Globus pallidus (tissue), 1 donor: ENCODE measurements at places on chromosomes 4 and X.

DNA sequence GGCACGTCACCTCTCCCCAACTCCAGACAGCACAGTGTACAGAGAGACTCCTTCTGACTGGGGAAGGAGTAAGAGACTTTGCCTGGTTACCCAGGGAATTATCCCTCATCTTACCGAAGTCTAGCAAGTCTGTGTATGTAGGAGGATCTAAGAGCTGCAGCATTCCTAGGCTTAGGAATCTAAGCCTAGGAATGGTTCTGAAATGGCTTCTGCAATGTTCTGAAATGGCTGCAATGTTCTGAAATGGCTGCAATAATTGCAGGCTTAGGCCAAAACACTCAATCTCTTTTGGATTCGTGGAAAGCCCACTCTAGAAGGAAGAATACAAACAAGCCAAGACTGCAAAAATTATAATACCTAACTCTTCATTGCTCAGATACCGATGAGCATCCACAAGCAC is 106.4 kb downstream of the SCLT1 start:
- DNase-seq = no peak

DNA sequence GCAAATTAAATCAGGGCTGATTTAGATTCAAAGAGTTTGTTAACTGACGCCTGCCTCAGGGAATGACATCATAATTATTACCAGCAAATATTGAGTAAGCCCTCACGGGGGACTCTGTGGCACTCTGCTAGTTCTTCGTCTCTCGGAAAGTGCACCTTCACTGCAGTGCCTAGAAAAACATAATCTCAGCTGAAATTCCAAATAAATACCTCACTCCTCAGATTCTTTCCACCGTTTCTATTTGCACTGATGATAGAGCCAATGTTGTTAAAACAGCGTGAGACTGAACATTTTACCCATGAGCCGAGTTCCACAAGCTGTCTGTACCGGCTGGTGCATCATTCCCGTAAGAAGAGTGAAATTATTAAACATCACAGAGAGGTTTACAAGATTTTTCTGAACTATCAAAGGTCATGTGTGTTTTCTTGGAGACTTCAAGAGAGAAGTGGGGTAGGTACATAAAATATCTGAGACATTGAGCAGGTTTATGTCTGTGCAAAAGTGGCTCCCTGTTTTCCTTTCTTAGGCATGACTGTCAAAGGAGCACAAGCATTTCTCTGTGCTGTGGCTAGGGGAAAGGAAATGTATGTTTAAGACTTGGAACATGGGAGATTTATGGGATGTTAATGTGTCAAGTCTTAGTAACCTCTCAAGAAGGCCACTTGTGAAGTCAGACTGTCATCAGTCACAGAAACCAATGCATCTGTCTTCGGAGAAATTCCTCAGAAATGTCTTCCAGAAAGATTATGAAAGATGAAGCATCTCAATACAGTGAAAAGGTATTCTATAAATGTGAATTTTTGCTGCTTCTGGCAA is 119.6 kb downstream of the CBLL2 start:
- DNase-seq = no peak

DNA sequence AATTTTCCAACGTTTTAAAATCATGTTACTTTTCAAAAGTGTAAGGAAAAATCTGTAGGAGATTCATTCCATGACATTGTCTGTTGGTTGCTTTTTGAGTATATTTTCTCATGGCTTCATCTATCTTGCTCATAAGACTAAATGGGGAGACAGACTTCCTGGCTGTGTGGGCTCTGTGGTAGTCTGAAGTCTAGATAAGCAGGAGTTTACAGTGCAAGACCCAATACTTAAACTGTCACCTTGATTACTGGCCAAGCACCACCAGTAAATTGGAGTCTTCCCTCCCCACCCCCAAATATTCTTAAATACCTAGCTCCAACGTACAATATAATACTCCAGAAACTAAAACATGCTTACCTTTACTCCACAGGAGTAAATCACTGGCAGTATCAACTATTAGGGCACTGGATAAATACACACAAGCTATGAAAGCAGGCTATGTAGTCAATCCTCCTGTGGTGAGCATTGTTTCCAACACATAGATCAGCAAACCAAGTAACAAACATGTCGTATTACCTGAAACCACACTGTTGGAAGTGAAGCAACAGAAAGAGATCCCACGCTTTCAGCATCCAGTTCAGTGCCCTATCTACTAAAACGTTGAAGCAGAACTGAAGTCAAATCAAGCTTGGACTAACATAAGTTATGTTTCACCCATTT is 6.2 kb downstream of the HNRNPD start:
- DNase-seq = no peak

GRCh38 chrX:48480142-48480541 is 4.1 kb downstream of the FTSJ1 start:
- DNase-seq = no peak

GRCh38 chr4:105057370-105058105 is 89.1 kb upstream of the TET2 start:
- peak; percentile 11 for DNase-seq

DNA sequence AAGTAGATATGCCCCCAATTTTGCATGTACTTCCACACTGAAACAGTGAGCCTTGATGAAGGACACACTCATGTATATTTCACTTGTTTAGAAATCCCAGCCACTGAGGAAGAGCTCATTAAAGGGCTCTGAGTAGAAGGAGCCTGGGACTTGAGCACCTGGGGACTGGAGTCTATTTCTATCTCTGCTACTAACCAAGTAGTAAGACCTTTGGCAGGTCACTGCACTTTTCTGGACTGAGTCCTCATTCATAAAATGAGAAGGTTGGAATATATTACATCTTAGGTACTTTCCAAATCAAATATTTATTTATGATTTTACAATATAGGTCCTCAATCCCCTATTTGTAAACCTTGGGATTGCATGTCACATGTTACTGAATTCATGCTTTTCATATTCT is 78.2 kb upstream of the C4orf54 start:
- DNase-seq = no peak

DNA sequence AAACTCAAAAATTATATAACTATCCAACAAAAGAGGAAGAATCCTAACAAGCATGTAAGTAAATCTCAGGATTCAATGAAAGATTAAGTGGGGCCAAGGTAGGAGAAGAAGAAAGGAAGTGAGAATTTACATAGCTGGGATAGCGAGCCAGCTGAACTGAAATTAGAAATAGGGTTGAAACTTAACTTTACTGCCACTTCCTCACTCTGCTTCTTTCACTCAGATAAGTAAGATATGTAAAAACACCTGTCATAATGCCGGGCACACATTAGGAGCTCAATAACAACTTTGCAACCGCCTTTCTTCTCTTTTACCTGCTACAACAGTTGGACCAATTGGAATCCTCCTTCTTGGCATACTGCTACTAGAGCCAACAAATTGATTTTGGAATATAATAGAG is 129.4 kb downstream of the CNKSR2 start:
- DNase-seq = no peak

- no peak for DNase-seq
Observed at GRCh38 chr4:105350859-105351490, 122.9 kb downstream of the PPA2 start.

- DNase-seq = no peak
Observed at GRCh38 chr4:106993827-106994226, 42.3 kb downstream of the DKK2 start.

- DNase-seq = no peak
Observed at GRCh38 chr4:105765690-105766407, 57.3 kb downstream of the GSTCD start.

GRCh38 chr4:181682367-181683047 is 560.7 kb upstream of the TENM3 start:
- DNase-seq = no peak

DNA sequence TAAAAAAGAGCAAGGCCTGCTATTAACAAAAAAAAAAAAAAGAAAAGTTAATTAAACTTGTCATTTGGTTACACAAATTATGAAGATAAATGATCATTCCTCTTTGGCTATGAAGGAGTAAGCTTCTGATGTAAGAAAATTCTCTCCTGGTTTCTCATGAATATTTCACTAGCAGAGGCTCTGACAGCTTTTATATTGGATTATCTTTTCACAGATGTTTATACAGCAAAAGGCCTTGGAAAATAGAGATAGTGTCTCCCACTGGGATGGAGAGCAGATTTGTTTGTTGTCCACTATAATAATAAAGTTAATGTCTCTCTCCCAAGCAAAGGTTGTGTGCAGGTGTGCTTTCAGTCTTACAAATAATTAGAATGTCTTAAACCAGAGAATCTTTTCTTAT is 40.7 kb upstream of the PDGFC start:
- DNase-seq = no peak

DNA sequence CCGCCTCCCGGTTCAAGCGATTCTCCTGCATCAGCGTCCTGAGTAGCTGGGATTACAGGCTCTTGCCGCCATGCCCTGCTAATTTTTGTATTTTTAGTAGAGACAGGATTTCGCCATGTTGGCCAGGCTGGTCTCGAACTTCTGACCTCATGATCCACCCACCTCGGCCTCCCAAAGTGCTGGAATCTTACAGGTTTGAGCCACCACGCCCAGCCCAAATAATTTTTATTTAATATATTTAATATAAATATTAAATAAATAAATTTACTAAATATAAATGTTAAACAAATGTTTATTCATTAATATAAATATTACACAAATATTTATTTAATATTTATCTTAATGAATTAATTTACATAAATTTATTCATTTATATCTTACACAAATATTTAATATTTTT is 120.2 kb downstream of the SHOX start:
- no peak for DNase-seq

- DNase-seq = no peak
Observed at GRCh38 chr4:41679991-41680390, 68.5 kb downstream of the PHOX2B start.

GRCh38 chrX:138740341-138740740 is 28.8 kb upstream of the FGF13 start:
- DNase-seq = no peak

DNA sequence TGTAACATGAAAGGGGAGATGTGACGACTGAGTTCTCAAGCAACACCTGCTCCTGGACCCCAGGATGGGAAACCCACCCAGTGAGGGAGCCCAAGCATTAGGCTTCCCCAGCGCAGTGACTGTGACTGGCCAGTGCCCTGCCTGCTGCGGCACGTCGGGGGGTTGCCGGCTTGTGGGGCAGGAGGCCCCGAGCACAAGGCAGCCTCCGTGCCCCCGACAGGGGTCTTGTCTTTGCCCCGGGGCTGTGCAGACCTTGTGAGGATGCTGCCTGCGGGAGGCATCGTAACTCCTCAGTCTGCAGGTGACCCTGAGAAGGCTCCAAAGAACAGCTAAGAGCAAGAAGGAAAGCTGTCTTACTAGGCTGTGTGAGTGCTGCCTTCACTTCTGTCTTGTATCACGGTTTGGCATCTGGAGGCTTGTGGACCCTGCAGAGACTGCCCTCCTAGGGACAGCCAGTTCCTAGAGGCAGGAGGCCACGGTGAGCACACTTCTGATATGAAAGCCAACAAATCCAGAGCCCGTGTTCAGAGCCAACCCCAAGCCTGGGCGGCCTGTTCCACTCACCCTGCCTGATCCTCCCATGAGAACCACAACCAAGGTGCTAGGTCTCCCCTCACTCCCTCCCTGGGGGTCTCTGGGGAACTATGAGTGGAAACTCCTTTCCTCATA is 47.7 kb downstream of the FGFRL1 start:
- DNase-seq = no peak

GRCh38 chr4:122041312-122041711 is 89.5 kb upstream of the TRPC3 start:
- no peak for DNase-seq

DNA sequence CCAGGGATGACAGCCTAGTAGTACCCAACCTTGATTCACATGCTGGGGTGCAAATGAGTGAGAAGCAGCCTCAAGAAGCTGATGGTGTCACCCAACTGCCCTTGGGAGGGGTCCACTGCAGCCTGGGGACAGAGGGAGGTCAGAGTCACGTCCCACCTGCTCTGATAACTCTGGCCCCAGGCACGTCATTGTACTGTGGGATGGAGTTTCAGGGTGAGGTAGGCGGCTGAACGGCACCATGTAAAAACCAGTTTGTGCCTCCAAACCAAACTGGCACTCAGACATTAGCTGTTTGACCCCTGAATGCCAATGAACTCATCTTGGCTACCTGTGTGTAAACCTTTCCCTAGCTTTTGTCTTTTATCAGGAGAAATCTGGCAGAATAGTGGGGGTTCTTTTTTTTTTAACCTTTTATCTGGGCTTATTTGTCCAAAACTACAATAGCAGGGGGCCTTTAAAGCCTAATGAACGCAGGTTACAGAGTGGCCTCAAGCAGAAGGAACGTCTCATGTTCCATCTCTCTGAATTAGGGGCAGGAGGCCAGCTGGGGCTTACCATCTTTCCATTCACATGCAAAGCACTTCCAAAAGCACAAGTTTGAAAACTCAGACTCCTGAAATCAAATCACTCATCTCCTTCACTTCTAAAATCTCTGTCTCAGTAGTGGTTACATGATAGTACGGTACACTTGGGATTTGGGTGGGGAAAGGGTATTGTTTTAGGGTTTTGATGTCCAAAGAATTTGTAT is 89.4 kb downstream of the IRF2 start:
- DNase-seq = no peak

DNA sequence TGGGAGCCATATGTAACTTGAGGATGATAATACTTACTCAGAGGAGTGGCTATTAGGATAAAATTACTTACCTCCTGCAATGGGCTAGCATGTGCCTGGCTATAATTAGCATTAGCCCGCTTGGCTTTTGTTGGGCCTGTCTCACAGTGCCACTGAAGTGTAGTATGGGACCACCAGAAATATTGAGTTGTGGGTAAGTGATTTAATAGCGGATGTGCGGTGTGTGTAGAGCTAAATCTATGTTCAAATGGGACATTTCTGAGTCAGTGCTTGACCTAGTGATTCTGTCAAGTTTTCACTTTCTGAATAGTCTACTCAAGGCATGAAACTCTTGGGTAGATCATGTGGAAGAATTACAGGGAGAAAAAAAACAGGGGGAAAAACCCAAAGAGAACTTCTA is 3.5 kb upstream of the CLNK start:
- DNase-seq = no peak

DNA sequence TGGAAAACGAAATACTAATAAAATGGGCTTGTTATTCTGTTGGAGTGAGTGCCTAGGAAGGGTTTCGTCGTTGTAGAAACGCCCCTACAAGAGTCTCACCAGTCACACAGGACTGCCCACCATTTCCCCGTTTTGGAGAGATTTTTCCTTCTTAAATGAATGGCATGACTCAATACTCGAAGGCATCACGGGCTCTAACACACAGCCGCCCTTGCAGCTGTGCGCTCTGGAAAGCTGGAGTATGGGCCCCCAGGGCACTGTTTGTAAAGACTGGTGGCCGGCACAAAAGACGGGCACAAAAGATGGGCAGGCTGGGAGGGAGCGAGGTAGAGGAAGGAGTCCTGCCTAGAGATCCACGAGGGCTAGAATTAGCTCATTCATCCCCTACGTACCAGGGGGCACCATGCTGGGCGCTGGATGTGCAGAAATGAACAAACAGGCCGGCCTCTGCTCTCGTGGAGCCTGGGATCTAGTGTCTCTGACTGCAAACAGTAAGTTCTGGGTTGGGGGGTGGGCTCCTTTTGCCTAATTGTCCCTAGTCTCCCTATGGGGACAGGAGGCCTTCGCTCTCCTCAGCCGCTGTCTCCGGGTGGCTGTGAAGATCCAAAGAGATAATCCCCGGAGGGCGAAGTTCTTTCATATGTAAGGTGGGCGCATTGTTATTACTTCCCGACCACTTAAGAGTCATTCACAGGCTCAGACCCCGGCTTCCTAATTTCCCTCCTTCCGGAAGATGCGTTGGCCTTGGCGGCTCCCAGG is 1.0 kb upstream of the SFRP2 start:
- no peak for DNase-seq

GRCh38 chrX:72121383-72121782 is 10.3 kb downstream of the RTL5 start:
- DNase-seq = peak; percentile 38

- DNase-seq = no peak
Observed at GRCh38 chr4:82293304-82293703, 80.5 kb downstream of the HNRNPD start.

GRCh38 chr4:12595489-12595888 is 888.7 kb downstream of the RAB28 start:
- no peak for DNase-seq
